Left kidney (tissue), 8 donors: ENCODE measurements at places on chromosomes 12 and 14. TPM values are rescaled to one million over a fixed set of nuclear protein-coding genes. Genes with fewer than 3 reads are reported as not detected.

- no peak for DNase-seq
Observed at GRCh38 chr12:57610554-57611107, 604 bp upstream of the ARHGEF25 start.

- peak; percentile 20 for DNase-seq
Observed at GRCh38 chr12:26939192-26939832, 1.0 kb downstream of the FGFR1OP2 start.

- DNase-seq, result no peak
Observed at GRCh38 chr14:63487724-63488123, 55.5 kb downstream of the PPP2R5E start.

DNA sequence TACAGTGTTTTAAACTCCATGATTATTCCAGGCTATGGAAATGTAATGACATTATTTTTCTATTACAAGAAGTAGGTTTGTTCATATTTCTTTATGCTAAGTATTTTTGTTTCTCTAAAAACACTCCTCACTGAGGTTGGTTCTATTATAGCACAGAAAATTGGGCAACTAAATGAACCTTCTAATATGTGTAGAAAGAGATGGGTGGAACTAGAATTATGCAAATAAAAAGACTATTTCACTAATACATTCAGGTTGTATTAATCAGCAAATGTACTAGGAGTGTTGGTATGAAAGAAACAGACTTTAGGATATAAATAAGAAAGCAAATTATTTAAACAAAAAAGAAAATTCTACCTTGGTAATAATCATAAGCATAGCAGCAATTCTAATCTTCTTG lies 4.9 kb downstream of the OR6C2 start:
- DNase-seq, result no peak

- no peak for DNase-seq
Observed at GRCh38 chr12:53852992-53853391, 85.6 kb upstream of the HOXC13 start.

DNA sequence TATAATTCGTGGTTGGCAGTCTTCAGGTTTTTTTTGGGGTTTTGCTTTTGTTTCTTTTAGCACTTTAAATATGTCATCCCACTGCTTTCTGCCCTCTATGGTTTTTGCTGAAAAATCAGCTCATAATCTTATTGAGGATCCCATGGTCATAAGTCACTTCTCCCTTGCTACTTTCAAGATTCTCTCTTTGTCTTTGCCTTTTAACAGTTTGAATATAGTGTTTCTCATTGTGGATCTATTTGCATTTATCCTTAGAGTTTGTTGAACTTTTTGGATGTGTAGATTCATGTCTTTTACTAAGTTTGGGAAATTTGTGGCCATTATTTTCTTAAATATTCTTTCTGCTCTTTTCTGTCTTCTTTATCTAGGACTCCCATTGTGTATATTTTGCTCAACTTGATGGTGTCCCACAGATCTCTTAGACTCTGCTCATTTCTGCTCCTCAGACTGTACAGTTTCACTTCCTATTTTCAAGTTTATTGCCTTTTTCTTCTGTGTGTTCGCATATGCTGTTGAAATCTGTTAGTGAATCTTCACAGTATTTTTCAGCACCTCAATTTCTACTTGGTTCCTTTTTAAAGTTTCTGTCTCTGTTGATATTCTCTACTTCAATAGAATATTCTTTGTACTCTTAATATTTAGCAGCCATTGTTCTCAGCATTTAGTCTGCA lies 70.8 kb downstream of the WNK1 start:
- no peak for DNase-seq

DNA sequence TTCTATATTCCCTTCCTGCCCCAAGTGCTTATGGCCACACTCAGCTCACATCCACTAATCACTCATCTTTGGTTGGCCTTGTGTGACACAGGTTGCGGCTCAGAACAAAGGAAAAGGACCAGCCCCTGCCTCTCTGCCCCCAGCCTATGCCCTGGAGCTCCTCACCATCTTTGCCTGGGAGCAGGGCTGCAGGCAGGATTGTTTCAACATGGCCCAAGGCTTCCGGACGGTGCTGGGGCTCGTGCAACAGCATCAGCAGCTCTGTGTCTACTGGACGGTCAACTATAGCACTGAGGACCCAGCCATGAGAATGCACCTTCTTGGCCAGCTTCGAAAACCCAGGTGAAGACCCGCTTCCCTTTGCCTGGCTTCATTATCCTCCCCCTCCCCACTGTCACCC lies 15.8 kb upstream of the OAS2 start:
- no peak for DNase-seq

GRCh38 chr12:110846615-110847566 lies at the start of gene CCDC63:
Gene CCDC63, plus strand, starts transcription at chr12:110846987. Its CDS starts 5,968 bp downstream, at chr12:110852955.
- peak; percentile 59 for DNase-seq

DNA sequence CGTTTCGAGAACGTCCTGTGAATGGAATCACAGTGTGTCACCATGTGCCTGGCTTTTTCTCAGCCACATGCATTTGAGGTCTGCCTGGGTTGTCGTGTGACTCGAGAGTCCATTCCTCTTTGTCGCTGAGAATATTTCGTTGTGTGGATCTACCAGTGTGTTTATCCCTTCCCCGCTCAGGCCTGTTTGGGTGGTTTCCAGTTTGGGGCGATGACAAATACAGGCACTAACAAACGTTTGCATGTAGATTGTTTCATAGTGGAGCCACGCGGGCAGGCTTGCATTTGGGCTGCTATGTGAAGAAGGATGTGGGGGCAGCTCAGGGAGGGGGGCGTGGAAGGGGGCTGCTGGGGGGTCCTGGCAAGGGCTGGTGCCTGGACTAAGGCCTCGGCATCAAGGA lies 14.1 kb downstream of the RIN3 start:
- no peak for DNase-seq

DNA sequence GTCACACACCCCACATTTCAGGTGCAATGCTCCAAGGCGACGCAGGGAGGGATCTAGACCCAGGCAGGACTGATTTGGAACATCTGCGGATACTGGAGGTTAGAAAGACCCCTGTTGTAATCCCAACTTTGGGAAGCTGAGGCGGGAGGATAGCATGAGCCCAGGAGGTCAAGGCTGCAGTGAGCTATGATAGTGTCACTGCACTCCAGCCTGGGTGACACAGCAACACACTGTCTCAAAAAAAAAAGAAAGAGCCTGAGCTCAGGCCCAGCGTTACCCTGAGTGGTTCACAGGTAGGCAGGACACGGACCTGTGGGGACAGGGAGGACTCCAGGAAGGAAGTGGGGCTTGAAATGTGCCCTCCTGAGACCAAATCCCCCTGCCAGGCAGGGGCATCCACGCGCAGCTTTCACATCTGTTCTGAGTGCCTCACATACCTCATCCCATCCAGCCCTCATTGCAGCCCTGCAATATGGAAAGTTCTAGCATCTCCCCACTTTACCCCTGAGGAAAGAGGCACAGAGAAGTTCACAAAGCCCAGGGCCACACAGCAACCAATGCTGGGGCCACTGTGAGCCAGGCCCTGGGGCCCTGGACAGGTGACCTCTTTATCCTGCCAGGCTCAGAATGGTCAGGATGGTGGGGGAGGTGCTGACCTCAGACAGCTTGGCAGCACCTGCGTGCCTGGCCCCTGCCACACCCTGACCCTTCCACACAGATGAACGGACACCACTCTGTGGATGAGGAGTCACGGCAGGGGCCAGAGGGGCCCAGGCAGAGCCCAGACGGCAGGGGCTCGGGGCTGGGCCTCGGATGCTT lies 34.1 kb downstream of the CCDC85C start:
- DNase-seq, result no peak

DNA sequence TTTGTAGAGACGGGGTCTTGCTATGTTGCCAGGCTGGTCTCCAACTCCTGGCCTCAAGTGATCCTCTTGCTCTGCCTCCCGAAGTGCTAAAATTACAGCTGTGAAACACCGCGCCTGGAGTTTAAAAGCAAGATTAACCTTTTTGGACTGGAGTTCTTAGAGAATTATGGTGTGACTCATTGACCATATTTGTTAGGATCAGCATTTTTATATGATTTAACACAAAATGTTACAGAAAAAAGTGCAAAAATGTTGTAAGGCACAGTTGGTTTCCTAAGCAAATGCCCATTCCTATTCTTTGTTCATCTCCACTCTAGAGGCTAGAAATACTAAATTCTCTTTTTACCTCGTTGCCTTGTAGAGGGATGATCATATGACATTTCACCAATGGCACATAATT lies 27.6 kb downstream of the SLC35E3 start:
- no peak for DNase-seq

DNA sequence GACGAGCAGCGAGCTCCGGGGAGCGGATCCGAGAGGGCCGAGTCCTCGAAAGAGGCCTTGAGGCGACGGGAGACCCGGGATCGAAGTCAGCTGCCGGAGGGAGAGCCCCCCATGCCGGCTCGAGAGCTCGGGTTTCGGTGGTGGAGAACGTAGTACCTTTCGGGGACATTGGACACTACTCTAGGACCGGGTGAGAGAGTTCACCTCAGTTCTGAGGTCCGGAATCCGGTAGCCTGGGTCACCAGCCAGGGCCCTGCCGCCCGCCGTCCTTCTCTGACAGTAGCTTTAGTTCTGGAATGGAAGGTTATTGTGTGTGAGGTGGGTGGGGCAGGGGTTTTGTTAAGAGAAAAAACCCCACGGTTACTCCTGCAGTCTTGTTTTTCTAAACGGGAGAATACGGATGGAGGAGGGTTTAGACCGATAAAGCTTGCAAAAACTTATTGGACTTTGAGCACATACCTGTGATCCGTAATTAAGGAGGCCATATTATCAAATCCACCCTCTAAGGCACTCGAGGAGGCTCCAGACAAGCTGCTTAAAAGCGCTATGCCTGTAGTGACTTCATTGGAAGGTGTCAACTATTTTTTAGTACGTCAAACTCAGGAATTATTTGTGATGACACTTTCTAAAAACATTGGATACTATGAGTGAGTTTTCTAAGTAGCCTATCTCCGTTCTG lies 765 bp downstream of the SCYL2 start:
- peak; percentile 35 for DNase-seq

GRCh38 chr14:92411135-92411534 lies 88.2 kb downstream of the SLC24A4 start:
- no peak for DNase-seq

DNA sequence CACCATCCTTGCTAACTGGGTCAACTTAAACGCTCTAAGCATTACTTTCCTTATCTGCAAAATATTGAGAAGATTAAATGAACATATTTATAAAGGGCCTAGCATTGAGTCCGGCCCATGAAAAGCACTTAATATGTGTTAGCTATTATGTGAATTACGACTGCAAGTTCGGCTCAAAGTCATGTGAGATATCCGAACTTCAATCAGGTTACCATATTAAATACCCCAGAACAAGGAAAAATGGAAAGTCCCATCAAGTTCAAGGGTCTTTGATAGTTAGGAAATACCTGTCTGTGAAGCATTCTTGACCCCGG lies 487 bp upstream of the NRDE2 start:
- no peak for DNase-seq

GRCh38 chr12:3698218-3698974 lies 54.5 kb downstream of the CRACR2A start:
- DNase-seq, result peak; percentile 36

DNA sequence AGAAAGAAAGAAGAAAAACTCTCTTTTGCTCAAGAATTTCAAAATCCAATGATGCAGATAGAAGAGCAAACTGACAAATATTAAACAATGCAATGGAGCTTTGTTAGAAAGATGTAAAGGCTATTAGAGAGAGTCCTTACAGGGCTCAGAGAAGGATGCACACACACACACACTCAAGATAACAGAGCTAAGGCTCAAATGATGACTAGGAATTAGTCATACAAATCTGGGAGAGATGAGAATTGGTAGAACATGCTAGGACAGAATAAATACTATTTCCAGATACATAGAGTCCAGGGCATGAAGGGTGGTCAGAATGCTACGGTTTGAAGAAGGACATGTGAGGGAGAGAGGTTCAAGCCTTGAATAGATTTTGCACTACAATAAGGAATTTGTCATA lies 650.1 kb upstream of the MDGA2 start:
- DNase-seq, result no peak

DNA sequence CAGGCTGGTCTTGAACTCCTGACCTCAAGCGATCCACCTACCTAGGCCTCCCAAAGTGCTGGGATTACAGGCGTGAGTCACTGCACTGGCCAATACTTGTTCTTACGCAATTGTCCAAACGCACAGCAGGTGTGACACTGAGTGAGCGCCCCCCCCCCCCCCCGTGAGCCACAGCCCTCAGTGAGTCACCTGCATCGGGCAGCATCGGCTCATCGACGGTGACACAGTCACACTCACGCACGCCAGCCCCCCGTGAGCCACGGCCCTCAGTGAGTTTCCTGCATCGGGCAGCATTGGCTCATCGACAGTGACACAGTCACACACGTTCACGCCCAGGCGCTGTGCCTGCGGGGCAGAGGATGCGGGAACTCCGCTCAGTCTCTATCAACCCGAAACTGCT lies 42.5 kb downstream of the GALNT9 start:
- DNase-seq, result no peak

GRCh38 chr14:61420326-61420725 lies 98.9 kb downstream of the PRKCH start:
- no peak for DNase-seq

DNA sequence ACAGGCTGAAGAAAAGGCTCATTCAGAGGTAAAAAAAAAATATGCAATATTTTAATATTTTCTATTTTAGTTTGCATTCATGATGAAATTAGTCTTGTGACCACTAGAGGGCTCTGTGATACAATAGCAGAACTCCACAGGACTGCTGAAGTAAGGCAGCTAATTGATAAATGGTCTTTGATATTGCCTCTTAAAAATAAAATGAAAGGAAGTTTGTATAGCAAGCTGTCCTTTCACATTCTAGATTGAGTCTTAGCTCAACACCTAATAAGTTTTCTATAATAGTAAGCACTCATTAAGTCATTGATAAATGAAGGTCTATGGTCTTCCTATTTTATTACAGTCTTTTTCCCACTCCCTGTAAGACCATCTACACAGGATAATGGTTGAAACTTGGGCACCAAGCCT lies 315.7 kb downstream of the NAV3 start:
- no peak for DNase-seq

DNA sequence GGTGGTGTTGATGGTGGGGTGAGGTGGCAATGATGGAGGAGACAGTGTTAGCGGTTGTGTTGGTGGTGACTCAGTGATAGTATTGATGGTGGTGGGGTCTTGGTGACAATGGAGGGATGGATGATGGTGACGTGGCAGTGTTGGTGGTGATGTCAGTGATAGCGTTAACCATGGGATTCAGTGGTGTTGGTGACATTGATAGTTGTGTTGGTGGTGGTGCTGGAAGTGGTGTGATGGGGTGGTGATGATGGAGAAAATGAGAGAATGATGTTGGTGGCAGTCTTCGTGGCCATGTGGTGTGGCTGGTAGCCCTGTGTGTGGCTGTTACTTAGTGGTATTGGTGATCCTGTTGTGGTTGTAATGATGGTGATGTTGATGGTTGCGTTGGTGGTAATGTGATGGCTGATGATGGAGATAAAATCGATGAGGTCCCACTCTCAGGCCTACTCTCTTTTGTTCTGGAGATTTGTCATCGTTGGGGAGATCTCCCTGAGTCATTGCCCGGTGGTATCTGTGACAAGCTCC lies 2.6 kb downstream of the DTX1 start:
- DNase-seq, result no peak

The HOXC6 gene
- 34.1 TPM for polyA plus RNA-seq

The SERPINA9 gene
- not detected for polyA plus RNA-seq

The SMIM41 gene
- not detected for polyA plus RNA-seq

The ZFC3H1 gene
- polyA plus RNA-seq, result 93.2 TPM

The CCDC196 gene
- polyA plus RNA-seq, result 0.38 TPM

The SP1 gene
- 92.3 TPM for polyA plus RNA-seq

The IKZF4 gene
- polyA plus RNA-seq, result 25.6 TPM

The NELL2 gene
- 26.0 TPM for polyA plus RNA-seq

The TMEM63C gene
- 2.8 TPM for polyA plus RNA-seq

The SRRM4 gene
- polyA plus RNA-seq, result 0.02 TPM
